AG20443 (cell line): ENCODE measurements at places on chromosomes 7 and 10.

GRCh38 chr7:95002775-95003174 is 95.4 kb downstream of the PPP1R9A start:
- no peak for DNase-seq

GRCh38 chr10:68208424-68209042 is 23.4 kb downstream of the ATOH7 start:
- DNase-seq = peak; percentile 81

DNA sequence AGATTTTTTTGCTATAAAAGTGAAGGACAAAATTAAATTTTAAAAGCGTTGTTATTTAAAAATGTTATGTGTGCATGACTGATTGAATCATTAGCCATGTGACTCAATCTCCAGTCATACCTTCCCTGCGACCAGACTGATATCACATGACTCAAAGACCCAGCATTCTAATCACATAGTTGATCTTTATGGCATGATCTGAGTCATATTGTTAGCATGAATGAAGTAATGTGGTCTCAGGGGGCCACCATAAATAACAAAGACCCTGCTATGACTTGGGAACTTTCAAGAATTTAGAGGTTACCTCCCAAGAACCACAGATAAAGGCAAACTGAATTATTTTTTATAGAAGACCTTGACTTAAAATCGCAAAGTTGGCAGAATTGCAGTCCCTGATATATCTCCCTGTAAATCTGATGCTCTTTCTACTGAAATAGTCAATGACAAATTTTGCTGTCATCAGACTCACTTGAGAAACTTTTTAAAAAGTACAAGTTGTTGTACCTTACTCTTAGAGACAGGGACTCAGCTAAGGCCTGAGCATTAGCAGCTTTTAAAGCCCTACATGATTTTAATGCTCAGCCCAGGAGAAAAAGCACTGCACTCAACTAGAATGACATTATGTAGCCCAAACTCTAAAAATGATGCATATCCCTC is 717.3 kb downstream of the XPNPEP1 start:
- peak; percentile 64 for DNase-seq

- peak; percentile 63 for DNase-seq
These were observed 11.8 kb downstream of the PODXL start for GRCh38 chr7:131544449-131545301.

DNA sequence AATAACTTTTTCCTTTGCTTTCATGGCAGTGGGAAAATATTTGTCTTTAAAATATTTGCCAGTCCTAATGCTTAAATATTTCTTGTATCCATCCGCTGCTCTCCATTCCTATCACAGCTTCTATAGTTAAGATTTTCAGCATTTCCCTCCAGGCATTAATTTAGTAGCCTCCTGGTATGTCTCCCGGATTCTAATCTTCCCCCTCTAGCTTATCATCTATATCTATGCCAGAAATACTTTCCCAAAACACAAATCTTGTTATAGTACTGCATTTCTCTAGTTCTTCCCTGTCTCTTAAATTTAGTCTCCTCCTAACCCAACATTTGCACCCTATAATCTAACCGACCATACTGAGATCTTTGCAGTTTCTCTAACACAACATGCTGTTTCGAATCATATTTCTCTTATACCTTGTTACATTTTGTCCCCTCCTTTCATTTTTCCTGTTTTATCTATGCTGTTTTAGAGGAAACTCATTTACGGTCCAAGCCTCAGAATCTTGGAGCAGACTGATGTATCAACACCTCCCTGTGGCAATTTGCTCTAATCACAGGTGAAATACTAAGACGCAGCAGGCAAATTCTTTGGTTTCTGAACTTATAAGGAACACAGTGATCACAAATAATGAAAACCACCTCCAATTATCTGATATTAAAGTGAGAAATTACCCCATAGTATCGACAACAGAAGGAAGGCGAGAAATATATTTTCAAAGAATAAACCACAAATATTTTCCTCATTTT is 10.3 kb downstream of the CNTNAP2 start:
- DNase-seq = no peak

DNA sequence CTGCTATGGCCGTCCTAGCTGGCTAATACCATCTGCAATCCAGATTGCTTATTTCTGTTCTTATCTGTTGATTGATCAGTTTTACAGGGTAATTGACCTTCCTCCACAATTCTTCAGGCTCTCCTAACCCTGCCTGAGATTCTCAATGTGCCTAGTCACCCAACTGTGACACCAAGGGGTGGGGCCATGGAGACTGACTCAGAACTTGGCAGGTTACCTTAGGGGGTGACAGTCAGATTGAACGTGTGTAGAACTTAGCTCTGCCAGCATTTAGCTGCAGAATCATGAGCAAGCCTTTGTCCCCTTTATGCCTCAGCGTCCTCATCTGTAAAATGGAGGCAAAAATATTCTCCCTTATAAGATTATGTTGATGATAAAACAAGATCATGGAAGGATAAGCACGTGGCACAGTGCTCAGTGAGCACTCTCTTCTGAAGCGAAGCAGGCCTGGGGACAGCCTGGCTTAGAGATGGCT is 19.1 kb upstream of the LEP start:
- peak; percentile 89 for DNase-seq

DNA sequence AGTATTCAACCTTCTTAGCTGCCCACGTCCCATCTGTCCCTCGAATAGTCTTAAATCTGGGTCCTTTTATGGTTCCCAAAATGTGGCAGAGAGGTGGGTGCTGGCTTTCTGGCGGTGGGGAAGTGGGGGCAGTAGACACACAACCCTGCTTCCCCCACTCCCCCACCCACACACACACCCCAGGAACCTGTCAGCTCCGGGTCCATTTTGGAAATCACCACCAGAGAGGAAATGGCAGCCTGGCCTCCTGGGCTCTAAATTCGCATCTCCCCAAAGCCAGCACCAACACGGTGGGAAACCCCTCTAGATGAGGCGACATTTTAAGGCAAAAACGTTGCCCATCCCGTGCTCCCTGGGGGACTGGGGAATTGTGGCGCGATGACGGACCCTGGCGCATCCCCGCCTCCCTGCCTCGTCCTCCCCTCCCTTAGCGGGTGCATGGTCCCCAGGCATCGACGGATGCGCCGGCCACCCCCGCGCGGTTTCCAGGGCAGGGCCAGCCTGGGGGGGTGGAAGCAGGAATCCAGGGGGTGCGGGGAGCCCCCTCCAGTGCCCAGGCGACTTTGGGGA is 702 bp downstream of the TMEM130 start:
- DNase-seq = no peak

DNA sequence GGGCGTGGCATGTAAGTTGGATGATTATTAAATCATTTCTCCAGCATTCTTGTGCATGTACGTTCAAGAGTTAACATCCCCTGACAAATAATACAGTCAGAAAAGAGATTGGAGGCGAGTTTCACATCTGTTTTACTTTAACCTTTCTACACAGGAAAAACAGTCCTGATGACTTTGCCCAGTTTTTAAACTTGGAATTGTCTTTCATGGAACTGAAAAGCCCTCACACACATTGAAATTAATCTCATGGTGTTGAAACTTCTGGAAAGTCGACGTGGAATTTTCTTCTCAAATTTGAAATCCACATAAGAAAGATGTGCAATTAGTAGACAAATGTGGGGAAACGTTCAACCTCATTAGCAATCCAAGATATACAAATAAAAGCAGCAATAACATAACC is 31.2 kb upstream of the ZNF438 start:
- DNase-seq = no peak

GRCh38 chr10:101113890-101114403 is 17.2 kb upstream of the TLX1 start:
- no peak for DNase-seq

- peak; percentile 6 for DNase-seq
These were observed 299.9 kb upstream of the LRRN3 start for GRCh38 chr7:110790992-110791391.

DNA sequence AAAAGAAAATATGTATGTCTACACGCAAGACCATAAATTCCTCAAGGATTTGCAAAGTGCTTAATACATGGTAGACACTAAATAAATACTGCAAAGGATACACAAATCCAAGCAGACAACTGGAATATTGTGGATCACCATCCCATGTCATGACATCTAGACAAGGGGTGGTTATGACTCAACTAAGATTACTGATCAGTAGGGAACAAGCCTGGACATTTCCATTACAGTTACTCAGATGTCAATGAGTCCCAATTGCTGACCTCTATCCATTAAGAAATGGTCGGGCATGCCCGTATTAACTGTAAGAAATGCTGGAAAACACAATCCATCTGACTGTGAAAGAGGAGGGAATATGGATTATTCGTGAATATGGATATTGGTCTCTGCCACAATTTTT is 27.6 kb upstream of the RUFY2 start:
- DNase-seq = no peak

DNA sequence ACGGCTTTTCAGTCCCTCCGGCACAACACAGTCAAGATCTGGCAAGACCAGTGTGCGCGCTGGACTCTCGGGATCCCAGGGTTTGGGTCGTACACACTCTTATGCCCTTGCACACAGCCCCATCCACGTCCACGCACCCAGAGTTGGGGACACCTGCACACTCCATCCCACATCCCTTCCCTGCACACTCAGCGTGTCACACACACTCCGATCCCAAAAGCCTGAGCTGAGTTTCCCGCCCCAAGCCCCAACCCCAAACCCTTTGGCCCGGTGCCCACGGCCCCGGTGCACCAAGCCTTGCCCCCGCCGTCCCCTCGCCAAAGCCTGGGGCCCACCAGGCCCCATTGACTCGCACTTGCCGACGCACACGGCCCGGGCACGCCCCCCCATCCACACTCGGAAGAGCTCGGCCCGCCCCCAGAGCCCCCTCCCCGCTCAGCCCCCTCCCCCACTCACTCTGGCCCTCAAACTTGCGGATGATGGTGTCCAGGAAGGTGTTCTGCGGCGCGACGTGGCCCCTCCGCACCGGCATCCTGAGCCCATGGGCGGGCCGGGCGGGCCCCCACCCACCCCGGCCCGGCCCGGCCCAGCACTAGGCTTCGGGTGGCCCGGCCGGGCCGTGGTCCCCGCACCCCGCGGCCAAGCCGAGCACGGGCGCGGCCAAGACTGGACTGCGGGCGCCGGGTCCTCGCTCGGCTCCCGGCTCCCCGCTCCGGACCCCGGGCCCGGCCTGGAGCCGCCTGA is 567 bp downstream of the KCNH2 start:
- no peak for DNase-seq

- no peak for DNase-seq
These were observed 52.9 kb downstream of the C10orf67 start for GRCh38 chr10:23291551-23292334.

DNA sequence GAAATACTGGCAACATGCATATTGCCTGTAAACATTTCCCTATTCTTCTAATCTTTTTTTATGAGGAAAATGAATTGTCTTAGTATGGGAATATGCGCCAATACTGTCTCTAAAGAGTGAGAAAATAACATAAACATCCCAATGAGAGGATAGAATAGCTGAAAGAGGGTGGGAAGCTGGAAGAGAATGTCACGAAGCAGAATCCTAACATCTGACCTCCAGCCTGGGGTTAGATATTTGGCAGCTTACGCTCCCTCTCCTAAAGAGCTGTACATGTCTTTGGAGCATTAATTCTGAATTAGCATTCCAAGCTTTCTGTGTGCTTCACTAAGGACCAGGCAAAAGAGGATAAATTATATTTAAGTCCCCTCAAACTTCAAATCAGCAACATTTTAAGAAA is 31.6 kb upstream of the SLC16A12 start:
- no peak for DNase-seq
